ENCODE measurements at places on chromosomes 16 and 17. TPM values are rescaled to one million over a fixed set of nuclear protein-coding genes. Genes with fewer than 3 reads are reported as not detected.

The KCNH4 gene
- total RNA-seq = 0.08 TPM

The C1QBP gene
- 100 TPM for total RNA-seq

The ABCC1 gene
- total RNA-seq = 21.8 TPM

DNA sequence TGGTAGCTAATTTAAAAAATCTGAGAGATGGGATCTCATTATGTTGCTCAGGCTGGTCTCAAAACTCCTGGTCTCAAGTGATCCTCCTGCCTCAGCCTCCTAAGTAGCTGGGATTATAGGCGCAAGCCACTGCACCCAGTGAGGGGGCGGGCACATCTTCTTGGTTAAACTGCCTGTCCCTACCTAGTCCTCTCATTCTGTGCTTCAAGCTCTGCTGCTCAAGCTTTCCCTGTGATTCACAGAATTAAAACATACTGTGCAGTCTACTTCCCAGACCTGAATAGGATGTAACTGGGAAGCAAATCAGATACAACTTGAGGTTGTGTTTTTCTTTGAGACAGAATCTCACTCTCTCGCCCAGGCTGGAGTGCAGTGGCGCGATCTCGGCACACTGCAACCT lies 2.3 kb downstream of the MRPL38 start:
- H3K36me3 ChIP-seq = peaks cover 5% of the 10 kb centered on the region
- no peak overlapping the region for H3K27ac ChIP-seq
- peaks cover 8% of the 10 kb centered on the region for H3K4me1 ChIP-seq
- DNase-seq = no peak
- H3K4me3 ChIP-seq = no peak overlapping the region
- peaks cover 5% of the 10 kb centered on the region for H3K27me3 ChIP-seq

The KIF19 gene
- total RNA-seq = 48.1 TPM

DNA sequence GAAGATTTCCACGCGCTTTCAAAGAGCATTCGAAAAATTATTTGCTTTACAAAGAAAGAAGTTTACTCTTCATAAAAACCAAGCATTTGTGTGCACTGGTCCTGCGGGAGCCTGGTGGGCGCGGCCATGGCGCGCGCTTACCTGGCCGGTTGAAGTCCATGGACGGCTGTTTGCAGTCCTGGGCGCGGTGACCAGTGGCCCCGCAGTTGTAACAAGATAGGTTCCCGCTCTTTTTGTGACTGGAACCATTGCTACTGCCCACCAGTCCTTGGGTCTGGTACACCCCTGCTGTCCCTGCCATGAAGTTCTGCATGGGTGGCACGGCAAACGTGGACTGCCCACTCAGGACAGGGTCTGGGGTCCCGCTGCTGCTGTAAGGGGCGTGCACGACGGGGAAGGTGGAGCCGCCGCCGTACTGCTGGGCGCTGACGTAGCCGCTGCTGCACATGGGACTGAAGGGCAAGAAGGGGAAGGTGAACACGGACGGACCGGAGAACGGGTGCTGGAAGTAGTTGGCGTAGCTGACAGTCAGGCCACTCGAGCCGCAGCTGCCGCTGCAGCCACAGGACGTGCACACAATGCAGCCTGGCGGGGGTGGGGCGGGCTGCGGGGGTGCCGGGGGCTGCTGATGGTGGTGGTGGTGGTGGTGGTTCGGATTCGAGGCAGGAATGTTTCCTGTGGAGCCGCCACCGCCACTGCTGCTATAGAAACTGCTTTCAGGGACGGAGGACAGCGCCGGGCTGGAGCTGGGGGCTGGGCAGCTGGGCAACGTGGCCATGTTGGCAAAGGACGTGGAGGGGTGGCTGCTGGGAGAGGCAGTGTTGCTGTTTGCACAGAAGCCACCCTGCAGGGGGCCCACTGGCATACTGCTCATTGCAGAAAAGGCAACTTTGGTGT lies 19.5 kb downstream of the MAP1LC3B start:
- no peaks in the 10 kb centered on the region for H3K4me1 ChIP-seq
- no peak for DNase-seq
- H3K4me3 ChIP-seq = no peak overlapping the region
- H3K27me3 ChIP-seq = peaks cover 6% of the 10 kb centered on the region
- no peak overlapping the region for H3K27ac ChIP-seq

GRCh38 chr16:73253922-73254480 lies 206.1 kb upstream of the ZFHX3 start:
- no peak overlapping the region for H3K27ac ChIP-seq
- no peaks in the 10 kb centered on the region for H3K36me3 ChIP-seq

DNA sequence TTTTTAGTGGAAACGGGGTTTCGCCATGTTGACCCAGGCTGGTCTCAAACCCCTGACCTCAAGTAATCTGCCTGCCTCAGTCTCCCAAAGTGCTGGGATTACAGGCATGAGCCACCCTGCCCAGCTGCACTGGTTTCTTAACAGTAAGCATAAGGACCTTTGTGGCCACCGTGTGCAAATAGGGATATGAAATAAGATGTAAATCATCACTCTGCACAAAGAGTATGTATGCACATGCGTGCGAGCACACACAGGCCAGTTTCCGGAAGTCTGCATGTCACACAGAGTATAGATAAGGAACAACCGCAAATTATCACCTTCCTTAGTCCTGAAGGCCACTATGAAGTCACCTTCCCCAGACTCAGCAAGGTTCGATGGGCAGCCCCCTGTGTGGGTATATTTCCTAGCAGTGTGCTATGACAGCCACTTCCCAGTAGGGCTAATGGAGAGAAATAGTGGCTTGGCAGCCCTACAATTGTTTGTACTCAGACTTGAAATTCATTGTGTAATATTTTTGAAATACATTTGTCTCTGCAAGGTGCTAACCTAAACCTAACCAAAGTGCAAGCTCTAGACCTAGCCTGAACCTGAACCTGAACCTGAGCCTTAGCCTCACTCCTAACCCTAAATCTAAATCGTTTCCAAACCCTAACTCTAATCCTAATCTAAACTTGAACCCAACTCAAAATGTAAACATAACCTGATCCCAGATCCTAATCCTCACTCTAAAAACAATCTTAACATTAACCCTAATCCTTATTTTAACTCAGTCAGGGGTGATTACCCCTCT lies 48.4 kb upstream of the SKAP1 start:
- H3K27ac ChIP-seq = no peak overlapping the region
- no peaks in the 10 kb centered on the region for H3K36me3 ChIP-seq
- no peak overlapping the region for H3K4me3 ChIP-seq
- peaks cover 6% of the 10 kb centered on the region for H3K4me1 ChIP-seq

DNA sequence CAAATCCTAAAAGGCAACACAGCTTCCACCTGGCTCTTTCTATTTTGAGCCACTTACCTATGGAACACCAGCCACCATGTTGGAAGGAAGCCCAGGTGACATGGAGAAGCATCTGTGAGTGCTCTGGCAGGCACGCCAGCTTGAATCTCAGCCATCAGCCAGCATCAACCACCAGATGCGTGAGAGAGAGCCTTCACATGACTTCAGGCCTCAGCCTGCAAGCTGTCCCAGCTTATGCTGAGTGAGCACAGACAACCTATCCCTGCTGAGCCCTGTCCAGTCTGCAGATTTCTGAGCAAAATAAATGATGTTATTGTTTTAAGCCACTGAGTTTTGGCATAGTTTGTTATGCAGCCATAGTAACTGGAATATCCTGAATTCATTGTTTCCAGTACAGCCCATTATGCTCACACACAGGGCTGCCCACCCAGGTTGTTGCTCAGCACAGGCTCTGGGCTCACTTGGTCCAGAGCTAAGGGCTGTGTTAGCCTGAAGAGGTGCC lies 35.1 kb downstream of the TMEM238L start:
- H3K36me3 ChIP-seq = no peaks in the 10 kb centered on the region
- no peak overlapping the region for H3K27ac ChIP-seq
- H3K4me3 ChIP-seq = no peak overlapping the region
- no peaks in the 10 kb centered on the region for H3K4me1 ChIP-seq

DNA sequence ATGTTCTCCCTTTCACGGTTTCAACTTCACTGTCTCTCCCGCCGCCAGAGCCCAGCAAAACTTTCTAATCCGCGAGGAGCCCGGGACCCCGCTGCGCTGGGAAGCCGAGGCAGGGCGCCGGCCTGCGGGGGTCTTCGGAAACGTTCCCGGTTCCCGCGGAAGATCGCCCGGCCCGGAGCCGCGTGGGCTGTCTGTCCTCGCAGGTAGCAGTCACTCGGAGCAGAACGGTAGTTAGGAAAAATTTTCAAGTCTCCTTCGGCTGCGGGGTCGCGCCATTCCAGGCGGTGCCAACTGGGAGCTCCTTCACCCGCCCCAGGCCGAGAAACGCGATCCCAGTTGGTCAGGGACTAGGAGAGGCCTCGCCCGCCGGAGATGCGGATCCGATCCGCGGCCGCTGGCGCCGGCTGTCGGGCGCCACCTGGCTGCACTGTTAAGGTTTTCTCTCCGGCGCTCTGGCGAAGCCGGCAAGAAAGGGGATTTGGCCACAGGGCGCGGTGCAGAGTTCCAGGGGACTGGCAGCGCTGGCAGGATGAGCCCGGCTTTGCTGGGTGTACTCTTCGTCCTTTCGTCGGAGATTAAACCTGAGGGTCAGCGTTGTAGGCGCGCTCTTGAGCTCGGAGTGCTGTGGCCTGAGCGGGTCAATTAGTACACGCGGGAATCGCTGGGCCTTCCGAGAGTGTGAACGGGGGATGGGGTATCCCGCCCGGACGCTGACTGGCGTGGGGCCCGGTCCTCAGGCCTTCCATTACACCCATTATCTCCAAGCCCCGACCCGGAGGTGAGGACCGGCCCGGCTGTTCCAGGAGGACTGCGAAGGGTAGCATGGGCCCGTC lies 135.4 kb downstream of the KCNJ12 start:
- peak; percentile 90 for DNase-seq
- H3K27ac ChIP-seq = peak overlapping the region; percentile 22
- peaks cover 18% of the 10 kb centered on the region for H3K4me1 ChIP-seq
- peak overlapping the region; percentile 84 for H3K4me3 ChIP-seq

The NGFR gene
- 4.5 TPM for total RNA-seq

GRCh38 chr16:35686595-35686994 lies 2227.2 kb downstream of the TP53TG3F start:
- H3K4me3 ChIP-seq = no peak overlapping the region
- peaks cover 15% of the 10 kb centered on the region for H3K36me3 ChIP-seq
- H3K4me1 ChIP-seq = no peaks in the 10 kb centered on the region
- DNase-seq = no peak
- H3K27me3 ChIP-seq = peaks cover 8% of the 10 kb centered on the region
- H3K27ac ChIP-seq = no peak overlapping the region

DNA sequence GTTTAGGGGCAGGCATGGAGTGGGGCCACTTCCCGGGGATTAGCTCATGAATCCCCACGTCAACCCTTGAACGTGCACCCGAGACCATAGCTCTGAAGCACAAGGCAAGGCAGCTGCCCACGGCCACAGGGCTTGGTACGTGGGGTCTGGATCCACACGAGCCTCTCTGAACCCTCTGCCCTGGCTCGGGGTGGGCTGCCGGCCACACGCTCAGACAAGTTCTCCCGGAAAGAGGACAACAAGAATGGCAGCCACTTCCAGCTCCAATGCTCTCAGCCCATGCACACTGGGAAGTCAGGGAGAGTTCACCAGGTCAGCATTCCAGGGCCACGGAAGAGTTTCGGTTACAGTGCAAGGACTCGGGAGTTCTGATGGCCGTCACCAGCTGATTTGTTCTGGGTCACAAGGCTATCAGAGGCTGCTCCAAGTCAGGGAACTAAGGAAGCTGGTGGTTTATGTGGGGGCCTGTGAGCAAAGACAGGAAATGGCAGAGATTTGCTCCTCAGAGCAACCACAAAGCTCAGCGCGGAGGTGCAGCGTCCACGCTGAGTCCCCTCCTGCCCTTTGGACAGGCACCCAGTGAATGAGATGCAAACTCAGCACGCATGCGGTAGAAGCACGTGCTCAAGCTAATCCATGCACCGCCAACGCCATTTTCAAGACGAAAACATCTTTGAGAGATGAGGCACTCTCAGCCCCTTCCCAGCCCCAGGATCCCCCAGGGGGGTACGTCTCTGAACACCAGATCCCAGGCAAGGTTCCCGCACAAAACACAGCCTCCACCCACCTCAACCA lies 356.4 kb downstream of the FOXL1 start:
- peak overlapping the region; percentile 16 for H3K27ac ChIP-seq
- peaks cover 6% of the 10 kb centered on the region for H3K36me3 ChIP-seq
- peaks cover 6% of the 10 kb centered on the region for H3K27me3 ChIP-seq
- no peak overlapping the region for H3K4me3 ChIP-seq
- H3K4me1 ChIP-seq = peaks cover 28% of the 10 kb centered on the region

The CLEC18A gene
- 0.28 TPM for total RNA-seq

Measured in endothelial cell (in vitro differentiated cells).